ENCODE measurements at places on chromosomes 3 and 15. TPM values are rescaled to one million over a fixed set of nuclear protein-coding genes. Genes with fewer than 3 reads are reported as not detected.

Gene BRK1
- polyA plus RNA-seq = 219 TPM

Gene IL20RB
- 0.30 TPM for polyA plus RNA-seq

Gene CHRNA3
- 0.80 TPM for polyA plus RNA-seq

Gene NR1I2
- polyA plus RNA-seq = 0.54 TPM

Gene CCR8
- polyA plus RNA-seq = not detected

Gene CHCHD6
- 17.5 TPM for polyA plus RNA-seq

Gene RTP3
- polyA plus RNA-seq = not detected

Gene SLCO2A1
- polyA plus RNA-seq = 17.5 TPM

Gene SLC12A8
- 6.0 TPM for polyA plus RNA-seq

Gene LIPH
- polyA plus RNA-seq = 1.8 TPM

Gene PGBD4
- polyA plus RNA-seq = 2.2 TPM

Gene SELENOK
- 79.0 TPM for polyA plus RNA-seq

Gene PLSCR4
- 22.5 TPM for polyA plus RNA-seq

Gene POPDC2
- polyA plus RNA-seq = 3.5 TPM

Gene ZNF860
- 2.8 TPM for polyA plus RNA-seq

Gene PLIN1
- polyA plus RNA-seq = 1.00 TPM

Gene IMPG2
- 0.44 TPM for polyA plus RNA-seq

Gene PRKAR2A
- 46.2 TPM for polyA plus RNA-seq

Gene INKA1
- polyA plus RNA-seq = 10.3 TPM

Gene MNS1
- polyA plus RNA-seq = 28.7 TPM

Gene C3orf80
- 0.34 TPM for polyA plus RNA-seq

Gene C2CD4B
- 0.36 TPM for polyA plus RNA-seq

Gene HTR3E
- polyA plus RNA-seq = not detected

Gene LYSMD2
- polyA plus RNA-seq = 6.9 TPM

Gene ZNF385D
- polyA plus RNA-seq = 20.1 TPM

Gene CLDN16
- polyA plus RNA-seq = 56.2 TPM

Gene PIK3CA
- polyA plus RNA-seq = 34.1 TPM

Gene PLXNB1
- polyA plus RNA-seq = 196 TPM
